ENCODE measurements at places on chromosomes 16 and 17.

- DNase-seq: no peak
These were observed 8.8 kb downstream of the PRSS22 start for GRCh38 chr16:2848933-2849725.

GRCh38 chr17:55757659-55758058 lies 6.8 kb downstream of the PCTP start:
- no peak for DNase-seq

- no peak for DNase-seq
These were observed 103.9 kb downstream of the CNTNAP4 start for GRCh38 chr16:76381096-76381495.

DNA sequence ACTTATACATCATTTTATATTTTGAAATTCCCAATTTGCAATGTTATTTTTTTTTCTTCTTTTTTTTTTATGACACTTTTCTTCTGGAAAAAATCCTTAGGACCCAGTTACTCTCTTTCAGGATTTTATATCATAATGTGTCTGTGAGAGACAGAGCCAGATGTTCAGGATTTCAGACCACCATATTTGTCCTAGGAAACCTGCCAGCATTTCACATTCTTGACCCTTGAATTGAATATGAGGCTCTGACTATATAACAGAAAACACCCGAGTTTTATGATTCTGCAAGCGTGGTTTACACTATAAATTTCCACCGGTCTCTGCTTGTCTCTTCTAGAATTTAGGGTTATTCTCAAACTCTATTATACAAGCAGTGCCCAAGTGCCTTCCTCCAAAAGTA lies 621.0 kb downstream of the WWOX start:
- DNase-seq: no peak

DNA sequence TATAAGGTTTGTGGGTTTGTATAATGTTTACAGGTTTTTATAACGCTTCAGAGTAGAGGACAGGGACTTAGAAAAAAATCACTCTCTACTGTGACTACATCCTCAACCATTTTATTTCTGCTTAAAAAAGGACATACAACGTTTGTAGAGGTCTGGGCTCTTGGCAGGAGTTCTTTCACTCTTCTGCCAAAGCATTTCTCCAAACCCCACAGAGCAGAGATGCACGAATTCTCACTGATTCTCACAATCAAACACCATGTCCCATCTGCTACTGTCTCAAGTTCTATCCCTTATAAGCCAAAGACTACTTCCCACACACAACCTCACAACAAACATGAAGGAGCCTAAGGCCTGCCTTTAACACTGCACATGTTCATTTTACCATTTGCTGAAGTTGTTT lies 7.0 kb upstream of the ANKFY1 start:
- DNase-seq: no peak

GRCh38 chr16:31471241-31471874 lies 594 bp upstream of the TGFB1I1 start:
- DNase-seq: no peak

GRCh38 chr16:30009990-30010843 lies 610 bp downstream of the DOC2A start:
- DNase-seq: no peak

Measured in CMK (cell line).